Tibial nerve (tissue), 4 donors: ENCODE measurements at places on chromosomes 5 and 9. TPM values are rescaled to one million over a fixed set of nuclear protein-coding genes. Genes with fewer than 3 reads are reported as not detected.
A peak's percentile ranks its signal among the peaks of the same experiment; 100 is the strongest.

GRCh38 chr9:123929870-123930831, at the start of gene DENND1A:
DENND1A (minus strand) TSS chr9:123930126; CDS start chr9:123929905, 221 bp downstream.
- peak within 1 kb of the TSS; percentile 56 for H3K4me3 ChIP-seq
- peak; percentile 74 for DNase-seq
- H3K4me1 ChIP-seq: peaks cover 16% of the 10 kb centered on the region
- no peaks in the 10 kb centered on the region for H3K27me3 ChIP-seq

GRCh38 chr5:52693280-52693679, 94.4 kb upstream of the ITGA1 start:
- no peaks in the 10 kb centered on the region for H3K36me3 ChIP-seq
- H3K4me1 ChIP-seq: no peaks in the 10 kb centered on the region
- H3K27me3 ChIP-seq: no peaks in the 10 kb centered on the region

- no peaks in the 10 kb centered on the region for H3K27me3 ChIP-seq
- H3K27ac ChIP-seq: no peak overlapping the region
- peaks cover under 1% of the 10 kb centered on the region for H3K4me1 ChIP-seq
- no peak overlapping the region for H3K4me3 ChIP-seq
Measured at GRCh38 chr5:53942724-53943123, 367.6 kb downstream of the ARL15 start.

DNA sequence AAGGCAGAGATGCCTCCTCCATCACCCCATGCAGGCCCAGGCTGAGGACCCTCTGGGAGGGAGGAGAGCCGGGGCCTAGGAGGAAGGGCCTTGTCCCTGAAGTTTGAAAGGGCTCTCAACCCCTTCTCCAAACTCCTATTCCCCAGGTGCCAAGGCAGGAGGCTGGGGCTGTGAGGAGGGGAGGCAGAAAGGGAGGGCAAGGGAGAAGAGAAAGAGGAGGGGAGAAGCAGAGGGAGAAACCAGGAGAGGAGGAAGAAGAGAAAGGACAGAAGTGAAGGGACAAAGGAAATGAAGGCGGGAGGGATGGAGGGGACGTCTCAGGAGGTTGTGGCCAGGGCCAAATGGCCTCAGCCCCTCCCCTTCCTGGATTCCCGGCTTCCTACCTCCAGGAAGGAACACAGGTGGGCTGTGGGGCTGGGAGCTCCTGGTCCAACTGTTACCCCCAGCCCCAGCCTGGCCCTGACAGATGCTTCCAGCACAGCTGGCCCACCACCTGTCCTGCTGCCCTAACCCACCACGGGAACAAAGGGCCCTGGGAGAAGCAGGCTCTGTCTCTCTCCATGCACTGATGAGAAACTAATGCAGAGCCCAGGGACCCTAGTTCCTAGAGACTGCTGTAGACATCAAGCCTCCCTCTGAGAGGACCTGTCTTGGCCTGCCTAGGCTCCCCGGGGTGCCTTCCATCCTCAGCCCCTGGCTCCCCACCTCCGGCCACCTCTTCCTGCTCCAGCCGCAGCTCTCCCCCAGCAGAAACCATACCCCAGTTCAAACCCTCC, 3.5 kb downstream of the DBN1 start:
- H3K36me3 ChIP-seq: peaks cover 4% of the 10 kb centered on the region
- no peak for DNase-seq
- H3K27me3 ChIP-seq: no peaks in the 10 kb centered on the region
- no peak overlapping the region for H3K4me3 ChIP-seq
- H3K4me1 ChIP-seq: peaks cover 22% of the 10 kb centered on the region

- H3K4me3 ChIP-seq: no peak overlapping the region
- H3K27ac ChIP-seq: no peak overlapping the region
- H3K36me3 ChIP-seq: peaks cover 16% of the 10 kb centered on the region
Measured at GRCh38 chr9:136083558-136084062, 11.5 kb downstream of the NACC2 start.

GPBP1 gene
- total RNA-seq: 79.5 TPM

RASEF gene
- 2.4 TPM for total RNA-seq

DNA sequence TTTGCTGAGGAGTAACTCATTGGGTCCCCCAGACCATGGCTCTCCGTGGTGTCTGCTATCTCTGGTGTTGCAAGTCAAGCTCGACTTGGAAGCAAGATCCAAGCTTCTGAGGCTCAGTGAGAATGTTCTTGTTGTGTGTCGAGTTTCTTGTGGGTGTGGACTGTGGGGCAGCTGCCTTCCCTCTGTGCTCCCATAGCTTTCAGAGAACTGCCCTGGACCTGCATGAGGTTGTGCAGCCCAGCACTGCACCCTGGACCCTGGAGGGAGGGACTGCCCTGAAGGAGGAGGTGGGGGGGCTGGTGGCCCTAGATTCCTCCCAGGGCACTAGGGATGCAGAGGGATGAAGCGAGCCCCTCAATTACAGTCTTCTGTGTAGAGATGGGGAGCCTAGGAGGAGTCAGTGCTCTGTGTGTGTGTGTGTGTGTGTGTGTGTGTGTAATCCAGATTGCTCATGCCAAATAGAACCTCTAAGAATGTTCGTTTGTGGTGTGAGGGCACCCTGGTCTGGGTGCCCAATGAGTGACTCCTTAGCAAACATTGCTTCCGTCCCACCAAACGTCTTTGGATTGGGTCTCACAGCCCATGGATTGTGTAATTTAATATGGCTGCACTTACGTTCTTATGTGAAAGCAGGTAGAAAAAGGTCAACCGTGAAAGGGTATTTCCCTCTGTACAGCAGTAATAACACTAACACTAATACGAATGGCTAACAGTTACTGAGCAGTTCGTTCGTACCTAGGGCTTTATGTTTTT, 143.3 kb upstream of the LMX1B start:
- peak overlapping the region; percentile 13 for H3K27ac ChIP-seq
- H3K4me1 ChIP-seq: no peaks in the 10 kb centered on the region
- H3K4me3 ChIP-seq: no peak overlapping the region
- no peak for DNase-seq

DMRT1 gene
- not detected for total RNA-seq

DNA sequence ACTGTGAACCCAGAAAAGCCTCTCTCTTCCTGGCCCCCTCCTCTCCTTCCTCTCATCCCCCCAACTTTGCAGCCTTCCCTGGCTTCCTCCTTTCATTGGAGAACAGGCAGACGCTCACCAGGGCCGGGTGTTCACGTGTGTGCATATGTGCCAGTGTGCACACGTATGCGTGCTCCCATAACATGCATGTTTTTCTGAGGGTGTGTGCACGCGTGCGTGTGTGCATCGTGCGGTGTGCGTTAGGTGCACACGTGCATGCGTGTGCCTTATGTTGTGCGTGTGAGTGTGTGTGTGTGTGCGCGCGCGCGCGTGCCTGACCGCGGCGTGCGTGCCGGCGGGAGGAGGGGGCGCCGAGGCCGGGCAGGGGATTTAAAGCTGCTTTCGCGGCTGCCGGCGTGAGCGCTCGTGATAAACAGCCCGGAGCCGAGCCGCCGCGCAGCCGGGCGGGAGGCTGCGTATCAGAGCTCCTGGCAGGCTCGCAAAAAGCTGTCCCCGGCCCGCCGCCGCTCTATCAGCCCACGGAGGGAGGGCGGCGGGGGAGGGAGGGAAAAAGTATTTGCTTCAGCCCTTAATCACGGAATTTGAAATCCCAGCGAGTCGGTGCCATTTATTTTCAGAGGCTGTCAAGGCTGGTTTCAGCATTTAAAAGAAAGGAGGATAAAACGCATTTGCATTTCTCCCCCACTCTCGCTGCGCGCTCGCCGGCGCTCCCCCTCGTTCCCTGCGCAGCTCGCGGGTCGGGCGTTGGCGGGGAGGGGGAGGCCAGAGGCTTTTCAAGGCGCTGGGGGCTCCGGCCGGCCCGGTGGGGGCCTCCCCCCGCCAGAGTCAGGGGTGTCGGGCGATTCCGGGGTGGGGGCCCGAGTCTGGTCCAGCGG, 183.9 kb downstream of the C9orf50 start:
- peak overlapping the region; percentile 67 for H3K4me3 ChIP-seq
- H3K27ac ChIP-seq: peak overlapping the region; percentile 6
- H3K36me3 ChIP-seq: no peaks in the 10 kb centered on the region
- H3K4me1 ChIP-seq: peaks cover 22% of the 10 kb centered on the region
- no peaks in the 10 kb centered on the region for H3K27me3 ChIP-seq
- DNase-seq: no peak

TAF11L5 gene
- total RNA-seq: not detected

GRCh38 chr5:116510517-116510916, 64.1 kb downstream of the SEMA6A start:
- DNase-seq: no peak
- H3K4me1 ChIP-seq: no peaks in the 10 kb centered on the region
- H3K36me3 ChIP-seq: no peaks in the 10 kb centered on the region
- no peak overlapping the region for H3K27ac ChIP-seq

- no peak overlapping the region for H3K4me3 ChIP-seq
- no peaks in the 10 kb centered on the region for H3K36me3 ChIP-seq
- H3K27ac ChIP-seq: no peak overlapping the region
- no peaks in the 10 kb centered on the region for H3K27me3 ChIP-seq
Measured at GRCh38 chr5:111551569-111552275, 39.4 kb upstream of the STARD4 start.

TMEM215 gene
- total RNA-seq: 11.8 TPM

LCN9 gene
- total RNA-seq: not detected

TMEM171 gene
- total RNA-seq: not detected

FCN2 gene
- total RNA-seq: not detected

DNA sequence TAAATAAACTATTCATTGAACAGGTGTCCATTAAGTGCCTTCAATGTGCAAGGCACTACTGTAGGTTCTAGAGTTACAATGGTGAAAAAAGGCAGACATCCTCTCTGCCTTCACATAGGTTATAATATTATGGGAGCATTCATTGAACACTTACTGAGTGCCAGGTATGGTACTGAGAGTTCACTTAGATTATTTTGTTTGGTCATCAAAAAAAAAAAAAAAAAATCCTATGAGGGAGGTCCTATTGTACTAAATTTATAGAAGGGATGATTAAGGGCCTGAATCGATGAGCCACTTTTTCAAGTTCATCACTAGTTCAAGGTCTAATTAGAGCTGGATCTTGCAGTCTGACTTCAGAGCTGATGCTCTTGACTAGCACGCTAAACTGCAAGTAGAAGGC, 22.8 kb upstream of the PANK3 start:
- no peaks in the 10 kb centered on the region for H3K27me3 ChIP-seq
- no peak overlapping the region for H3K4me3 ChIP-seq
- no peaks in the 10 kb centered on the region for H3K36me3 ChIP-seq
- no peak for DNase-seq
- no peak overlapping the region for H3K27ac ChIP-seq
- no peaks in the 10 kb centered on the region for H3K4me1 ChIP-seq

DNA sequence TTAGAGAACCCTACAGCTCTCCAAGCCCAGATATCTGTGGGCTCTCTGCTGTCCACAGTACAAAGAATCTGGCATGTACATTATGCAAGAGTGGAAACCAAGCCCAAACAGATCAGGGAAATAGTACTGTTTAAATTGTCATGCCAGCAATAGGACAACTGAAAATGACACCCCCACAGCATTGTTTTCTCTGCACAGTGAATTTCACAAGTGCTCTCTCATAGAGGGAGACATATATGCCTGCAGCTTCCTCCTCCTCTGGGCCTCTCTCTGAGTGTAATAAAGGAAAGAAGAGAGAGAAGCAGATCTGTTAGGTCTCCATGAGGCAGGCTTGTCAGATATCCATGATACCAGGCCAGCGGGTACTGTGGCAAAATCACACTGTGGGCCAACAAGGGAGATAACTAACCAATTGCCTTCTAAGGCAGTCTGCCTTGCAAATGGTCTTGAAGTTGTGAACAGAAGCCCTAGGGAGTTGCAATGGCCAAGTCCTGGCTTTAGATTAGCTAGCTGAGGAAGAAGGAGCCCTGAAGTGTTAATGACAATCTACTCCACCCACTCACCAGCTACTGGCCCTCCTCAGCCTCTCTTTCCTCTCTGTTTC, 54.4 kb upstream of the JMY start:
- H3K36me3 ChIP-seq: no peaks in the 10 kb centered on the region
- H3K4me1 ChIP-seq: no peaks in the 10 kb centered on the region
- no peak for DNase-seq
- no peaks in the 10 kb centered on the region for H3K27me3 ChIP-seq
- no peak overlapping the region for H3K4me3 ChIP-seq

GRCh38 chr5:173887610-173888472, at the start of gene CPEB4:
CPEB4 (plus strand) TSS chr5:173888349; CDS start chr5:173889734, 1,385 bp downstream.
- peak within 1 kb of the TSS; percentile 93 for H3K27ac ChIP-seq
- peak; percentile 99 for DNase-seq
- H3K36me3 ChIP-seq: no peaks in the 10 kb centered on the region
- H3K27me3 ChIP-seq: no peaks in the 10 kb centered on the region

EMB gene
- 14.7 TPM for total RNA-seq

DNA sequence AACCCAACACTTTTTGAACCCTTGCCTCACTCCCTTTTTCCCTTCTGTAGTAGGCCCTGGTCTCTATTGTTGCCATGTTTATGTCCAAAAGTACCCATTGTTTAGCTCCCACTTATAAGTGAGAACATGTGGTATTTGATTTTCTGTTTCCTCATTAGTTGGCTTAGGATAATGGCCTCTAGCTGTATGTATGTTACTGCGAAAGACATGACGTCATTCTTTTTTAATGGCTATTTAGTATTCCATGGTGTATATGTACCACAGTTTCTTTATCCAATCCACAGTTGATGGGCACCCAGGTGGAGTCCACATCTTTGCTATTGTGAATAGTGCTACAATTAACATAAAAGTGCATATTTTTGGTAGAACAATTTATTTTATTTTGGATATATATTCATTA, 90.3 kb upstream of the PTPRD start:
- DNase-seq: no peak
- no peak overlapping the region for H3K27ac ChIP-seq
- no peaks in the 10 kb centered on the region for H3K4me1 ChIP-seq
- no peaks in the 10 kb centered on the region for H3K27me3 ChIP-seq
